ENCODE measurements at places on chromosomes 16 and 17.

DNA sequence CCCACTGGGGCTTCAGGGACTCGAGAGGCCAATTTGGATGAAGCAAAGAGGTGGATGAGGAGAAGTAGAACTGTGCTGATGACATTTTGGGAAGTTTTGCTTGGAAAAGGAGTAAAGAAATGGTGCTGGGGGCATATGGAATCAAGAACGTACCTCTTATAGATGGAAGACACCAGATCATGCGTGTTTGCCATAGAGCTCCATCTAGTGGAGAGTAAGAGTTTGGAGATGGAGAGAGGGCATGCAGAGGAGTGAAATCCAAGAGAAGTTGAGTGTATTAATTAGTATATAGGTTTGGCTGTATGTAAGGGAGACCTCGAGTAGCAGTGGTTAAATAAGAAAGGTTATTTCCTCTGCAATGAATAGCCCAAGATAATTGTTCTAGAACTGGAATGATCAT, 56.0 kb downstream of the SHISA6 start:
- DNase-seq = no peak

DNA sequence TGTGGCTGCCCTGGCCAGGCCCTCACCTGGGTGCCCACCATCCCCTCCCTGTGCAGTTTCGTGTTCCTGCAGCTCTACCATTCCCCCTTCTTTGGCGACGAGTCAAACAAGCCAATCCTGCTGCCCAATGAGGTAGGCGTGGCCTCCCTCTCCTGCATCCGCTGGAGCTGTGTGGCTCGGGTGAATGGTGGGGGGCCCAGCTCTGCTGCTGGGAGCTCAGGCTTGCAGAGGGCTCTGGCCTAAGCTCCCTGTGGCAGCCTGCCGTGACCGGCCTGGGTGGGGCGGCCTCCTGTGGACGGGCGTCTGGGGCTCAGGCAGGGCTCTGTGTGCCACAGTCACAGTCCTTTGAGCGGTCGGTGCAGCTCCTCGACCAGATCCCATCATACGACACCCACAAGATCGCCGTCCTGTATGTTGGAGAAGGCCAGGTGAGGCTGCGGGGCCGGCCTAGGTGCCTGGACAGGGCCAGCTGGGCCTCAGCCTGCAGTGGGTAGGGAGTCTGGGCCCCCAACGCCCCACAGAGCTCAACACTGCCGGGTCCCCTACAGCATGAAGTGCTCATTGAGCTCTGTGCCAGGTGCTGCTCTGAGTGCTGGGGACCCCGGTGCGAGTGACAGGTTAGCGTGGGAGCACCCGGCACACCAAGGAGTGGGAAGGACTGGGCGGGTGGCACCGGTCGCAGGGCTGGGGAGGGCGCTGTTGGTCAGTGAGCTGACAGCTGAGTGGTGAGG, 37.3 kb downstream of the TSC2 start:
- DNase-seq = no peak

GRCh38 chr17:31653691-31654090, 205.4 kb downstream of the COPRS start:
- DNase-seq = no peak

DNA sequence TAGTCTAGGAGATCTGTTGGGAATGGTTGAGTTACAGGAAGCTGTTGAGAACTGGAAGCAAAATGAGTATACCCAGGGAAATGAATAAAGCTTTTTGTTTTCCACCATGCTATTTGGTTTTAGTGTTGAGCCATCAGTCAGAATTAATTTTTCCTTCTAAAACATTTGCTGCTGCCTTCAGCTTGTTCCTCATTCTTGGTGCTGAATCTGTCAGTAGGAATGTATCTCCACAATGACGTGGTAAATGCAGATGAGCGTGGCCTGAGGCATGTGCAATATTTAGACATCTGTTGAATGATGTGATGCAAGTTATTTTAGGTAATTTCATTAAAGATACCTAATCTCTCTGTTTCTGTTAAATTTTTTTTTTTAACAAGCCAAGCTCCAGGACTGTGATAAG, 10.9 kb downstream of the HAPSTR1 start:
- DNase-seq = no peak

DNA sequence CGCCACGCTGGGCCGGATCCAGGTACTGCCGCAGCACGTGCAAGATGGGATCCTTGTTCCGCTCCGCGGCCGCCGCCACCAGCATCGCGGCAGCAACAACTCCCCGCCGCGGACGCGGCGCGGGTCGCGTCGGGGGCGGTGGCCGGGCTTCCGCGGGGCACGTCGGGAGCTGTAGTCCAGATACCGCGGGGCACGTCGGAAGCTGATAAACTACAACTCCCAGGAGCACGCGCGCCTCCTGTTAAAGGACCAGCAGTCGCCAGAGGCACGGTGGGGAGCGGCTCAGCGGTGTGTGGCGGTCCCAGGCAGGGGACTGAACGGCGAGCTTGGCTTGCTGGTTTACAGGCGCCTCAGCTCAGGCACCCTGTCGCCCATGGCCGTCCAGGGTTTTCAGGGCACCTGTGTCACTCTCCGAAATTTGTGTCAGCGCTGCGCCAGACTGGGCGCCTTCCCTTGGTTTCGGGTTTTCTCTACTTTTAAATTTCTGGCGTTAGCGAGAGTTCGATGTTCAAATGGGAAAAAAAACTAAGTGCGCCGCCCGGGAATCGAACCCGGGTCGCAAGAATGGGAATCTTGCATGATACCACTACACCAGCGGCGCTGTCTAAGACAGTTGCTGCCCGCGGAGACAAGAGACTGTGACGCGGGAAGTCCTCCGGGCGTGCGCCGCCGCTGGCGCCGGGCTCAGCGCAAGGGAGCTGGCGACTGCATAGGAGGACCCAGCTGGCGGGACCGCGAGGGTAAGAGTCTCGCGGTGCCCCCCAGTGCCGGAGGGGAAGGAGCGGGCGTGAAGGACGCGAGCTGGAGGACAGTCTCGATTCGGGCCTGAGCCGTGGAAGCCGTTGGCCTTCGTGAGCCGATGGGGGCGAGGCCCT, at the start of gene METTL26:
Gene METTL26, minus strand, starts transcription at position 100 of the 875 bp plus-strand sequence. Its CDS starts 15 bp downstream, at position 85.
- no peak for DNase-seq

- no peak for DNase-seq
Measured at GRCh38 chr16:8587065-8587464, 3.2 kb downstream of the TMEM114 start.
